ENCODE measurements at places on chromosomes 2 and 18. TPM values are rescaled to one million over a fixed set of nuclear protein-coding genes. Genes with fewer than 3 reads are reported as not detected.

GRCh38 chr2:115234737-115235136 is 792.3 kb downstream of the DPP10 start:
- DNase-seq = no peak

Gene IL36RN
- not detected for total RNA-seq

GRCh38 chr2:162509288-162509968 is 165.5 kb downstream of the GCA start:
- no peak for DNase-seq

DNA sequence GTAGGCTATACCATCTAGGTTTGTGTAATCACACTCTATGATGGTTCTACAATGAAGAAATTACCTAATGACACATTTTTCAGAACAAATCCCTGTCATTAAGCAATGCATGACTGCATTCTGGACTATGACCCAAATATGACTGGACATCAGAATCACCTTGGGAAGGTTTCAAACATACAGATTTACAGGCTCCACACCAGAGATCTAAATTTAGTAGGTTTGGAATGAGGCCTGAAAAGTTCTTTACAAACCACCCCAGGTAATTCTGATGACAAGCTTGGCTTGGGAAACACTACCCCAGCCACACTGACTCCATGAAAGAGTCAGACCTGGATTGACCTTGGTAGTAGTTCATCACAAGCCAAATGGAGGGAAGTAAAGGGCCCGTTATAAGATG is 52.2 kb upstream of the NFE2L2 start:
- no peak for DNase-seq

DNA sequence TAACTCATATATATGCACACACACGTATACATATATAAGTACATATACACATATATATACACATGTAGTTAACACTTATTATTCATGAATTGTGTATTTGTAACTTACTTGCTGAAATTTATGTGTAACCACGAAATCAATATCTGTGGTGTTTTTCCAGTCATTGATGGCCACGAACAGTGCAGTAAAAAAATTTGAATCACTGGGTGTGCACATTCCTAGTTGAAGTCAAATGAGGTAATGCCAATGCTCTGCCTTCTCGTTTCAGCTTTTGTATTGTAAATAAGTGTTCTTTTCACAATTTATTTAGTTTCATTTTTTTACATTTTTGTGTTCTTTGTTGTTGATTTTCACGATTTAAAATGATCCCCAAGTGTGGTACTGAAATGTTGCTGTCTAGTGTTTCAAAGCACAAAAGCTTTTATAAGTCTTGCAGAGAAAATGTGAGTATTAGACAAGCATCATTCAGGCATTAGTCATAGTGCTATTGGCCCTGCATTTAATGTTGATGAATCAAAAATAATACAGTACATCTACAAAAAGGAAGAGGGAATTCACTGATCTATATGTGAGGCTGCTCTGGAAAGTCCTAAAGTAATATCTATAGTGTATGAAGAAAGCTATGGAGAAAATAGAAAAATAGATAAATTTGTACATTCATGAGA is 419.0 kb downstream of the DSC3 start:
- no peak for DNase-seq

DNA sequence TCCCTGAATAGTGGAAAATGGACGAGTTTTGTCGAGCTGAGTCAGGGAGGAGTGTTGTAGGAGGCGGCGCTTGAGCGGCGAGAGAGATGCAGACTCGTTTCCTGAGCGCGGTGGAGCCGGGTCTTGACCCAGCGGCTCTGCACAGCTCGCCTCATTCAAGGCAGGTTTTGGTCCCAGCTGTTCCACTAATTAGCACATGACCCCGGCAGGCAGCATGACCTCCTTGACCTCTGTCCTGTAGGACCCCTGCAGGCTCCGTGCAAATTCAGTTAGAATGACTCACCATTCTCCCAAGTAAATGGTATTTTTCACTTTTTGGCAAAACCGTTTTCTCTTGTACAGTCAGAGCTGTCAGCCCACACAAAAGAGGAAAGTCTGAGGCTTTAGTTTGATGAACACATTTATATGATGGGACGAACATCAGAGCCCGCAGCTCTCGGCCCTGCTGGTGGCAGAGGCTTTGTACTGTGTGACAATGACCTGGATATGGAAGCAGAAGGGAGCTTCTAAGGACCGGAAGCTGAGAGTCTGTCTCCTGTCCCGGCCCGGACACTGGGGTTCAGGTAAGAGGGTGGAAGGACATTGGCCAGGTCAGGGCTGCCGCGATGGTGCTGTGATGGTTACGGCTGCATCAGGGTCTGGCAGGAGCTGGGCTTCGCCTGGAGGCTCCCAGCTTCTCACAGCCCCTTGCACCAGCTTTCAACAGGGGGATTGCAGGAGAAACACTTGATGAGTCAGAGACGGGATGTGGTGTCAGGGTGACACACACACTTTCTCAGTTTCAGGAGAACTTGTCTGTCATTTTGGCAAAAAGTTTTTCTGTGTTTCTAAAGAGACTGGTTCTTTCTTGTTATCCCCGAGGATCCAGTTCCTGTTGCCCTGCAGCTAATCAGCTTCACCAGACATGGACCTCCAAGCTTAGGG is 29.9 kb upstream of the ALKAL2 start:
- DNase-seq = no peak

Gene CYS1
- 4.3 TPM for total RNA-seq

- no peak for DNase-seq
Observed at GRCh38 chr2:70553334-70553583, 367 bp downstream of the TGFA start.

Gene SLC23A3
- 0.39 TPM for total RNA-seq

DNA sequence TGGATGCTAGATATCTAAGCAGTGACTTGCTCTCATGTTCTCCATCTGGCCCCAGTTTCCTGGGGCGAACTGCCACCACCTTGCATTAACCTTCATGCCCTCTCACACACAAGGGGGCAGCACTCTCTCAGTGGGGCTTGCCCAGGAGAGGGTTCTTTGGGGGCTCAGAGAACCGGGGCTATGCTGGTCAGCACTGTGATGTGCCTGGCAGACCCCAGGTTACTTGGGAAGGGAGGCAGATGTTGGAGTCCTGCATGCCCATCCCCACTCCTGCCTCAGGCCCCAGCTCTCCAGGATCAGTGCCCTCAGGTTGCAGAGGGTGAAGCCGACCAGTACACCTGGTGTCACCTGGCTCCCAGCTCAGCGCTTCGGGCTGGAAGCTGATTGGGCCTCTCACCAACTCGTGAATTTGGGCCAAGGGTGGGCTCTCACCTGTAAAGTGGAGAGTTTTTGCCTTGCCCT is 396.2 kb upstream of the HS6ST1 start:
- DNase-seq = no peak

Gene PLB1
- 10.4 TPM for total RNA-seq

DNA sequence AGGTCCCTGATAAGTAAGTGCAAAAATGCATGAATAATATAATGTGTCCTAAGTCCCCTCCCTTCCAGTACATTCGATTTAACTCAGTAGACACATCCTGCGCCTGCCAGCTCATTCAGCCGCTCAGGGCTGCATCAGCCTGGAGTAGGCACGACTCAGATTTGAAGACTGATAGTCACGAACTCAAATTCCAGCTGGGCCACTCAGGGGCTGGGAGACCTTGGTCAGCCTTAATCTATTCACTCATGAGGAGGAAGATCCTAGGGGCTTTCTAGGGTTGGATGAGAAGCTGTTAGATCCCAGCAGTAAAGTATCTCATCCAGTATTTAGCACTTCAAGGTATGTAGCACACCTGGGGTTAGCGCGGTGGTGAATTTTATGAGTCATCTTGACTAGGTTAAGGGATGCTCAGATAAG is 98.9 kb upstream of the ODC1 start:
- DNase-seq = no peak

Measured in testis (tissue), 5 donors.